Natural killer cell (primary cell): ENCODE measurements at places on chromosomes 5 and 9. TPM values are rescaled to one million over a fixed set of nuclear protein-coding genes. Genes with fewer than 3 reads are reported as not detected.
A peak's percentile ranks its signal among the peaks of the same experiment; 100 is the strongest.

DNA sequence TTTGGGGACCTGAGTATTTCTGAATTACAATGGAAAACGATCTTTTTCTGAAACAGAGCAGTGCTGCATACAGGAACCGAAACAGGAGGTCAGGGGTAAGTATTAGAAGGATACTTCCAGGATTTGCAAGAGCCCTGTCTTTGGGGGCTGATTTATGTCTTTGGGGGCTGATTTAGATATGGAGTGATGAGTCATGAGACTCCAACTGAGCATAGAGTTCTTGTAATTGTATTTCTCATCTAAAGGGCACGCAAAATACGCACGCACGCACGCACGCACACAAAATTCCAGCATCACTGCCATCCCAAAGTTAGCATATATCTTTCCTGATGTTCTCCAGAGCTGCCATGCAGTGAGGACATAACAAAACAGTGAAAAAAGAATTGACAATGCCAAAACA lies 414.8 kb upstream of the CCNH start:
- no peak for DNase-seq

DNA sequence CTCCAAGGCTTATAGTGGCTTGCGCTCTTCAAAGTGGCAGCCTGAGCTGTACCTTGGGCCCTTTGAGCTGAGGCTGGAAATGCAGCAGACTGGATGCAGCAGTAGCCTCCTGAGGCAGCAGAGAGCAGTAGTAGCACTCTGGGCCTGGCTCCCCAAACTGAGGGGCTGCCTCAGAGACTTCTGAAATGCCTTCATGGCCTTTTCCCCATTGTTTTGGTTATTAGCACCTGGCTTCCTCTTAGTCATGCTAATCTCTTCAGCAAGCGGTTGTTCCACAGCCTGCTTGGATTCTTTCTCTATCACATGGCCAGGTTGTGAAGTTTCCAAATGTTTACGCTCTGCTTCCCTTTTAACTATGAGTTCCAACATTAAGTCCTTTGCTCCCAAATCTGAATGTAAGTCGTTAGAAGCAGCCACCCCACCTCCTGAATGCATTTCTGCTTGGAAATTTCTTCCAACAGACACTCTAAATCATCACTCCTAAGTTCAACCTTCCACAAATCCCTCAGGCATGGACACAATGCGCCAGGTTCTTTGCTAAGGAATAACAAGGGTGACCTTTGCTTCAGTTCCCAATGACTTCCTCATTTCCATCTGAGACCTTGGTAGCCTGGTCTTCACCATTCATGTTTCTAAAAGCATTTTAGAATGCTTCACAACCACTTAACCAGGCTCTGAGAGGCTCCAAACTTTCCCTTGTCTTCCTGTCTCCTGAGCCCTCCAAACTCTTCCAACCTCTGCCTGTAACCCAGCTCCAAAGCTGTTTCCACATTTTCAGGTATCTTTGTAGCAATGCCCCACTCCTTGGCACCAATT lies 145.8 kb downstream of the ZDHHC21 start:
- no peak for DNase-seq

- no peak for DNase-seq
Observed at GRCh38 chr9:15189481-15189880, 117.5 kb downstream of the TTC39B start.

- DNase-seq, result no peak
Observed at GRCh38 chr9:24625097-24625496, 79.4 kb upstream of the IZUMO3 start.

KIAA0825 gene
- total RNA-seq, result 2.4 TPM

DNA sequence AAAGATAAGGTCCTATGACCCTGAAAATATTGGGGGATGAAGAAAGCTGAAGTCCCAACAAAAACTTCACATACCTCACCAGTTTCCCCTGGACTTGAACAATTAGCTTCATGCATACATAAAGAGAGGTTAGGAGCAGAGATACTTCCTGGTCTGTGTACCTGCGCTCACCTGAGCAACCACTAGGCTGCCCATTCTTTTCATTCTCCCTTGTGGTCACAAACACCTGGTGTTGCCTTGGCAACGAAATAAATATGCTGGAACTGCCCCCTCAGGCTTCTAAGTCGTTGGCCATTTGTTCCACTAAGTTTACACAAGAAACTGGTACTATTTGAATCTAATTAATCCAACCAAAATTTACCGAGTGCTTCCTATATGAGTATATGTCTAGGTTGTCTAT lies 18.1 kb downstream of the OTP start:
- no peak for DNase-seq

DNA sequence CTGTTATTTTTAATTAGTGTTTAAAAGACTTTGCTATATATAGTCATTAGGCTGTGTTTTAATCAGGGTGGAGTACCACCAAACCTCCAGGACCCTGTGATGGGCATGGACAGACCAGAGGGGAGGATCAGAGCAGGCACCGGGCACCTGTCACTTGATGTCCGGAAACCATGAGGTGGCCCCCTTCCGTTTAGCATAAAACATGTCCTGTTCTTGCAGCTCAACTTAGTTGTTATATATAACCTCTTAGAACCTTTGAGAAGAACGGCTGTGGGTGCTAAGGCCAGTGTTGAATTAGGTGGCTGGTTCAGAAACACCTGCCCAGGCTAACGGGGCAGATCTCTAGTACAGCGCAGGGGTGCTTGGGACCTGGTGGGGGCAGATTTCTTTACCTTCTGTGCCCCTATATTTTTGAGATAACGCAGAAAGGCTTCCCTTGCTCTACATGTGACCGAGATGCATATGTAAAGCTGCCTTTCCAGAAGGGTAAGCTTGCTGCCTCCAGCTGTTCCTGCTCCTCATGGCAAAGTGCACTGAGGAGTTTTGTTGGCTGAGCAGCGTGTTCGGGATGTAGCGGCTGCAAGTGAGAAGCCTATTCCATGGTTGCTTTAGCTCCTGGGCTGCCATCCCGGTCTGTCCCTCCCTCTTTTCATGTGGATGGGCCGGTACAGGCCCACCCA lies 255.5 kb downstream of the FANCC start:
- DNase-seq, result no peak

GRCh38 chr5:4862500-4862899 lies 277.6 kb upstream of the ADAMTS16 start:
- DNase-seq, result no peak

MED27 gene
- total RNA-seq, result 24.4 TPM

CDH9 gene
- not detected for total RNA-seq

PHF2 gene
- 24.8 TPM for total RNA-seq

GRIA1 gene
- not detected for total RNA-seq

IL5 gene
- not detected for total RNA-seq

- no peak for DNase-seq
Observed at GRCh38 chr9:79215821-79216220, 355.9 kb upstream of the TLE4 start.

PCDHGC4 gene
- total RNA-seq, result 0.84 TPM

IL4 gene
- total RNA-seq, result not detected

DNA sequence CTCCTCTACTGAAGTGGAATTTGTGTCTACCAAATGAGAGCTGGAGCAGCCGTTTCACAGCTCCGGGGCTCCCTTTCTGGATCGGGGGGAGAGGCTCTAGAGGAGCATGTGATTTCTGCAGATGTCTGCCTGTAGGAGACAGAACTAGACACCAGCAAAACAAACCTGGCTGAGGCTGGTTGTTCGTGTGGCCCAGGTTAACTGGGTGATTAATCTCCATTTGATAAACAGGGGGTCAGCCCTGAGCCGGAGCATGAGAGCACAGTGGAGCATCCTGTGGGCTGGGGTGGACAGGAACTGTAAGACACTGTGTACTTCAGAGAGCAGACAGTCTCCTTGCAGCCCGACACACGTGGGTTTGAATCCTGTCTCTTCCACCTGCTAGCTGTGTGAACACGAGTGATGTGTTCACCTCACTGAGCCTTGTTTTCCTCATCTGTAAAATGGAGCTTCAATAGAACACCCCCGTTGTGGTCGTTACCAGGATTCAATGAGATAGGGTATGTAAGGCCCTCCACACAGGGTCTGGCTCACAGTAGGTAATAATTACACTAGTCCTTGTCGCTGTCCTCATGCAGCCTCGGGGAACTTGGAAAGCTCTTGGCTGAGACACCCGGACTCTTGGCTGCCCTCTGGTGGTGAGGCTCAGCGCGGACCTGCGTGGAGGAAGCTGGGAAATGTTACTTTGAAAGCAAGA lies 12.9 kb downstream of the CXCL14 start:
- DNase-seq, result peak; percentile 73

- DNase-seq, result no peak
Observed at GRCh38 chr5:51208296-51208695, 175.0 kb upstream of the ISL1 start.

GRCh38 chr5:175711472-175712312 lies 53.8 kb downstream of the HRH2 start:
- no peak for DNase-seq

ADAMTSL1 gene
- total RNA-seq, result not detected

TOR4A gene
- 19.2 TPM for total RNA-seq

GARIN3 gene
- not detected for total RNA-seq

FCN2 gene
- not detected for total RNA-seq

DNA sequence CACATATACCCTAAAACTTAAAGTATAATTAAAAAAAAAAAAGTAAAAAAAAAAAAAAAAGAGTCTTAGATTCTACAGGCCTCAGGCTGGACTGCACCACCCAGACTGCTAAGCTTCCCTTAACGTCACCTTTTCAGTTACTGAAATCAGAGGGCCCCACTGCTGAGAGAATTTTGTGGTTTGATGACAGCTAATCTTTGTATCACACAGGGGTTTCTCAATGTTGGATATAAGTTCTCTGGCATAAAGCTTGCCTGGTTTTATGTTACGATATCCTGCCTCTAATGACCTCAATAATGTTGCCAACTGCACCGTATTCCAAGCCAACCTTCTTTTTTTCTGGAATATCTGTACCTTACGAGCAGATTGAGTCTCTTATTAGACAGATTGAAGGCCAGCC lies 43.1 kb upstream of the C6 start:
- DNase-seq, result no peak

DNA sequence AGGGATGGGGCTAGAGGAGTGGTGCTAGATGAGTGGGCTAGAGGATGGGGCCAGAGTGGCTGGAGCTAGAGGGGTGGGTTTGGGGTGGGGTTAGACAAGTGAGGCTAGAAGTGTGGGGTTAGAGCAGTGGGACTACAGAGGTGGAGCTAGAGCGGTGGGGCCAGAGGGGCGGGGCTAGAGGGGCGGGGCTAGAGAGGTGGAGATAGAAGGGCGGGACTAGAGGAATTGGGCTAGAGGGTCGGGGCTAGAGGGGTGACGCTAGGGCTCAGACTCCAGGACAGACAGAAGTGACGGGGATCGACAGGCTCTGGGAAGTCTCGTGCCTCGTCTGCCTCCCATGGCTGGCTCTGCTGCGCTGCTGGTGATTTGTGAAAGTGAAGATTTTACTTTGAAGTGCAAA lies 31.0 kb upstream of the TENT4A start:
- no peak for DNase-seq

C5 gene
- 2.0 TPM for total RNA-seq

DNA sequence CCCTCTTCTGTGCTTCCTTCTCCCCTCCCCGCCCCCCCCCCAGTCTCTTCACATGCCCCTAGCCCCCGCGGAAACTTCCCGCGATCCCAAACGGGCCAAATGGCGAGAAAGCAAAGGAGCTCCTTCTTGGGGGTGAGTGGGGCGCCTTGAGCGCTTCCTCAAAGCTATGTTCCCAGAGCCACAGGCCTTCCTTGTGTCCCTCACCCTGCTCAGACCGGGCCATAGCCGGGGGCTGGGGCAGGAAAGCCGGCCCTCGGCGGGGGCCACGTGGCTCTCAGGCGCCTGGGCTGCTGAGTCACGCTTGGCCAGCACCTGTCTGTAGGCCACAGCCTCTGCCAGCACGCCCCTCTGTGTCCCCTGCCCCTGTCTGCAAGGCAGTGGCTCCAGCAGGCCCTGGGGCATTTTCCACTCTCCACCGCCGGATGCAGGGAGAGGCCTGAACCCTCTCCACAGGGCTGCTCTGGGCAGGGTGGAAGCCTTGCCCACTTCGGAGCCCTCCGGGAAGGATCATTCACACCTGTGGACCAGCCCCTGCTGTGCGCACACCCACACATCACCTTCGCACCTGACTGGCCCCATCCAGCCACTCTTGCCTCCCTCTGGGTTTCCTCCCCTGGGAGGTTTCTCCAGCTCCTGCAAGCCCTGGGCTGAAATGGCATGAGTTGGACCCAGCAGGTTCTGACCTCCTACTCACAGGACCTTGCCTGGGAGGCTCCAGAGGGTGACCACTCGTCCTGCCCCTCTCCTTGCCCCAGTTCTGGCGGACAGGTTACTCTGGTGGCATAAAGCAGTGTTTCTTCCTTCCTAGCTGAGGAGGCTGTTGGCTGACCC lies 1.2 kb upstream of the SQSTM1 start:
- DNase-seq, result peak; percentile 71

DNA sequence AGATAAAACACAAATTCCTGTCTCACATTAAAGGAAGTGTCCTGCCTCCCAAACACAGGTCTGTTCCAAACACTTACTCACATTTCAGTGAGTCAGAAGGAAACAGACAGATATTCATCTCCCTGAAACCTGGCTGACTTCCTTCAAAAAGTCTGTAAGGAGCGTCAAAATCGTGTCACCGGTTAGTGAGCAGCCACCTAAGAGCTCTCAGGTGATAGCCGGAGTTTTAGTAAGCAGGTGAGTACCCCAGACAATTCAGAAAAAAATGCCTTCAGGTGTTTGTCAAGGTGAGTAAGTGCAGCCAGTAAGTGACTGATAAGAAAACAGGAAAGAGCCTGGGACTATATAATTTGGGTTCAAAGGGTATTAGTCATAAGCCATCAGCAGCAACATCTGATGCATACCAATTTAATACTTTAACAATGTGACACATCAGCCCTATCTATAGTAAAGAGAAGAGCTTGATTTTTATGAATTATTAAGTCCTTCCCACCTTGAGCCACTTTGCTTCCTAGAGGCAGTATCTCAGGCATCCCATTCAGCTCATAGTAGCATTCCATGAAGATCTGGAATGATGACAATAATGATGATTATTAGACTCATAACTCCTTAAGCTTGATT lies 1.3 kb upstream of the ITGA2 start:
- DNase-seq, result no peak

DNA sequence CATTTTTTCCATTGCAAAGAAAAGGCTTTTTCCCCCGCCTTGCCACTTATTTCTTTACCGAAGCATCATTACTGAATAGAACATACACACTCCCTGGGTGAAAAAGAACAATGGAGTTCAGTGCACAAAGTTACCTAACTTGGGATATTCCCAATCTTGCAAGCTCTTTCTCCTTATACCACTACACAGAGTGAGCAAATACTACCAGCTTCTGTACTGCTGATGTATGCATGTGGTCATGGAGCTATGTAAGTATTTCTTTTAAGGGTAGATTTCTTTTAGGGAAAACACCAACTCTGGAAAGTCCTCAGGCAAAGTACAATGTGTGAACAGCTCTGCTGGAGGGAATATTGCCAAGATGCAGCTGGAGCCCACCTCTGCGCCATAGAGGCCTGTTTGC lies 81.1 kb downstream of the AOPEP start:
- DNase-seq, result no peak

AK8 gene
- 0.14 TPM for total RNA-seq

SLC6A19 gene
- not detected for total RNA-seq

- DNase-seq, result no peak
Observed at GRCh38 chr9:94995048-94995693, 268.7 kb downstream of the AOPEP start.
